HFF-Myc (cell line): ENCODE measurements at places on chromosomes 1 and 21.

GRCh38 chr1:216824511-216824910, 101.3 kb upstream of the ESRRG start:
- DNase-seq, result no peak

GRCh38 chr1:7869136-7869920, 16.5 kb upstream of the UTS2 start:
- no peak for DNase-seq

DNA sequence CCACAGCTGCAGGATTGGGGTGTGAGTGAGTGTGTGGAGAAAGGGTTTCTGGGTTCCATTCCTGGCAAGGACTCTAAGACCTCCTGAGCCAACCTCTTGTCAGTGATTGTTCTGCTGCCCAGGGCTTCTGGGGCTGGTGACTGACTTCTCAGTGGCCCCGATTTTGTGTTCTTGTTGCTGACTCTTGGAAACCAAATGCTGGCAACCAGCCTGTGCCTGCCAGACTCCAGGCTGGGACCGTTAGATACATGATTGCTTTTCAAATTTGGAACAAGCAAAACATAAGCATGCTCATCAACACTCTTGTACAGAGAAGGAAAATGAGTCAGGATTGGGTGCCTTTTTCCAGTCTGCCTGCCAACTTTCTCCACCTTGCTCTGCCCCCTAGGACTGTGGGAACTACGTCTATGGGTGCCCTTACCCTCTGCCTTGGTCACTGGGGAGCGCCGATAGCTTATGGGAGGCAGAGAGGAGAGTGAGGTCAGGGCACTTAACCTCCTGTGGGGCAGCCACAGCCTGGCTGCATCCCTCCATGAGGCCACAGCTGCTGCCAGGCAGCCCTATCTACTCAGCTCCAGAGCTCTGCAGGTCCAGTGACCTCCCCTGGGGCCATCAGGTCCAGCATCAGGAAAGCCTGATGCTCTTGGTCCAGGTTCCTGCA, 39.3 kb upstream of the EPS8L3 start:
- no peak for DNase-seq

DNA sequence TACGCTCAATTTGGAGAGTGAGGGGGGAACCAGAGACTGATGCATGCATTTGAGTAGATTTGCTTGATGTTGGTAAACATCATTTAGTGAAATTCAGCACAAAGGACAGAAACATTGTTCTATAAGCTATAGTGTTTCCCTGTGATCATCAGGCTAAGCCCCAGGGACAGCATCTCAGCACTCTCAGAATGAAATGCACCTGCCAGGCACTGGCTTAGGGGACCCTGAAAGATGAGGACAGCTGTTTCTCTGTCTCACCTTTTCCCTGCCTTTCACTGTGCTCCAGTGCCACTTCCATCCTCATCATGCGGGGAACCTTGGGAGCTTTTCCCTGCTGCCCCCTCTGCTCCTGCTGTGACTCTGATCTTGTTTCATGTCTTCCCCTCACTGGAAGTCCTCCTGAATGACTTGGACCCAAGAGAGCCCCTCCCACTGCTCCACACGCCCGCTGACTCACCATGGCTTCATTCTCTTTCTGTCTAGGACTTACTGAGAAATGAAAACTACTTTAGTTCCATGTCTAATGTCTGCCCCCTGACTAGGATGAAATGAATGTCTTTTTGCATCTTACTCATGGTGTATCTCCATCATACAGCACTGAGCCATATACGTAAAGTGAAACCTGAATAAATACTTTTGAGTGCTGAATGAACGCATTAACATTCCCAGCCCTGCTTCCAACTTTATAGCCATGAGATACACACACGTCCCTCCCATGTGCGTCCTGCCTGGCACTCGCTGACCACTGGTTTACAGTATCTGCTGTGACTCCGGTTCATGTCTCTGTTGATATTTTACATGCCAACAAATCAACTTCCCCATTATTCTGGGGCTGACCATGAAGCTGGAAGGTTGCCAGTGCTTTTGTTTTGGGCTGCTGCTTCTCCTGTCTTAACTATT, 182.0 kb downstream of the PCP4 start:
- DNase-seq, result no peak

DNA sequence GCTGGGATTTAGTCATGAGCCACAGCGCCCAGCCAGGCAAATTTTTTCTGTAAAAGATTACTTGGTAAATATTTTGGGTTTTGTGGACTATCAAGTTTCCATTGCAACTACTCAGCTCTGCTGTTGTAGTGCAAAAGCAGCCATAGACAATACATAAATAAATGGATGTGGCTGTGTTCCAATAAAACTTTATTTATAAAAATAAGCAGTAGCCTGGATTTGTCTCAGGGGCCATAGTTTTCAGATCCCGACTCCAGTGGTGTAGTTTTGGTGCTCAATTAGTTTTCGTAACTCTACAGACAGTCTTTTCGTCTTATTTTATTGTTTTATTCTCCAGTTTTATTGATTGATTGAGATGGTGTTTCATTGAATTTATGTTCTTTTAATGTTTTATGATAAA, 80.1 kb upstream of the IVNS1ABP start:
- no peak for DNase-seq

GRCh38 chr1:54934869-54935268, 45.6 kb upstream of the TMEM61 start:
- DNase-seq, result peak; percentile 85

DNA sequence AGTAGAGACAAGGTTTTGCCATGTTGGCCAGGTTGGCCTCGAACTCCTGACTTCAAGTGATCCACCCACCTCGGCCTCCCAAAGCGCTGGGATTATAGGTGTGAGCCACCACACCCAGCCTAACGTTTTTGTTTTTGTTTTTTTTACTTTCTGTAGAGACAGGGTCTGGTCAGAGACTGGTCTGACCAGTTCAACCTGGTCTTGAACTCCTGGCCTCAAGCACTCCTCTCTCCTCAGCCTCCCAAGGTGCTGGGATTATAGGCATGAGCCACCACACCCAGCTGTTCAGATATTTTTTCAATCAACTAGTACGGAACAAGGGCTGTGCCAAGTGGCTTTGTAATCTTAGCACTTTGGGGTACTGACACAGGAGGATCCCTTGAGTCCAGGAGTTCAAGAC, 209.5 kb downstream of the RERE start:
- no peak for DNase-seq

DNA sequence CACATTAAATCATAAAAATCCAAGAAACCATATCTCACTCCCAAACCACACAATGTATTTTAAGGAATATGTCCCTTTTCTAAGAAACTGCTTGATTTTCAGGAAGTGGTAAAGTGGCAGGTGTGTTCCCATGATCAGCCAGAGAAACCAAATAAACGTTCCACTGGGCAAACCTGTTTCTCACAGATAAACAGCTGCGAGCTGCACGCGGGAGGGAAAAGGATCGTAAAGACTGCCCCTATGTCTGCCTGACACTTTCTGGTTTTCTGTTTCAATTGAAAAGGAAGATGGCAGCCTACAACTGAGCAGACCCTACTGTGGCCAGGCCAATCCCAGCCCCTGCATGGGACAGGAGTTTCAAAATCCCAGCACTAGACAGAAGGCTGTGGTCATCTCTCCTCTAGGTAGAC, 36.6 kb downstream of the HIVEP3 start:
- DNase-seq, result no peak

DNA sequence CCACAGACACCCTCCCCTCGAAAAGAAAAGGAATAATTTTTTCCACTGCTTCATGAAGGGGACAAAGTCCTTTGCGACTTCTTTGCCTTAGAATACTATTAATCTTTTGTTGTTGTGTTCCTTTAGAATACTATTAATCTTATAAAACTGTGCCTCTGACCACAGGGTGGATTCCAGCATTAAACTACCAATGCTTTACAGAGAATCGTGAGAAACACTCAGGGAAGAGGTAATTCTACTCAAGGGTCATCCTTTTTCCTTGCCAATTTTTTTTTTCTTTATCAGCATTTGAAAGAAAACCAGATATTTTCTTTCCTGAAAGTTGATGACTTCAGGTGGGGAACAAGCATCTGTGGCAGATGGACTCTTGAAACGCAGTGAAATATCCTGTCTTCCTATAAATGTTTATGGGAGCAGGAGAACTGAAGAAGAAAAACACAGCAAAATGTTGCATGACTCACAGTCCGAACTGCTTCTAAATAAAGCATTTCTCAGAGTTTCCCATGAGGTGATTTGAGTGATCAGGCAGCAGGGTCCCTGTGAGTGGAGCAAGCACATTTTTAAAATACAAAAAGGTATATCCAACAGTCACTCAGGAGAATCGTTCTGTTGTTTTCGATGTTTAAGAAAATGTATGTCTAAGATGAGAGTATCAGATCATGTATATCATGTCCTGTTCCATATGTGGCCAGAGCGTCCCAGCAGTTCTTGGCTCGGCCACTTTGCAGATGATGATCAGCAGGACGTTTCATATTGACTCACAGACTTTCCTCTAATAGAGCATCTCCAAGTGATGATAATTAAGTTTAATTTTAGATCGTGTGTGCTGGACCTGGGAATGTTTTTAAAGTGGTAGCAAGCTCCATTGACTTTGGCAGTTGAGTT, 154.2 kb upstream of the RUNX1 start:
- no peak for DNase-seq

GRCh38 chr1:9397997-9398526, 105.4 kb downstream of the SPSB1 start:
- DNase-seq, result no peak

- no peak for DNase-seq
Observed at GRCh38 chr1:21355956-21356355, 65.7 kb upstream of the ECE1 start.

GRCh38 chr1:13817906-13818305, 117.9 kb downstream of the PRDM2 start:
- no peak for DNase-seq

GRCh38 chr21:31008355-31008754, 29.9 kb downstream of the KRTAP19-8 start:
- DNase-seq, result no peak

DNA sequence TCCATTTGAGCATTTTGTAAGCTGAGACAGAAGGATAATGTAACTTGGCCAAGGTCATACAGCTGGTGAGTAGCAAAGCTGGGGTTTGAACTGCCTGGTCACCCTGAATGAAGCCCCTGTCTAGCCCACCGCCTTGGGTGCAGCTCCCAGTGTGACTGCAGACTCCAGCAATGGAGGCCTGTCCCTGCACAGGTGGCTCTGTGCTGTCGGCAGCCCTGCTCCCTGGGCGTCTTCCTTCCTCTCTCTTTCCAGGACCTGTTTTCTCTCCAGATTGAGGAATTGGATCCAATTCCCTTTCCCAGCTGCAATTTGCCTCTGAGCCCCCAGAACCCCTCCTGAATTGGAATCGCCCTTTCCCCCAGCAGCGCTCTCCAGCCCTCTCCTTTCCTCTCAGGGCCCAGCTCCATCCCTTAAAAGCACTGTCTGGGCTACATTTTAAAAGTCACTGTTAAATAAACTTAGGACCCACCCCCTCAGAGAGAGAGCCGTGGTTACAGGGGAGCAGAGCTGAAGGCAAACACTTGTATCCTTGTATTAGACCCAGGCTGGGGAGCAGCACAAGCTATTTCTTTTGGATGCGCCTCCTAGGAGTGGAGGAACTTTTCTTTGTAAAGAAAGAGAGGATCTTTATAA, 161.4 kb upstream of the LMO4 start:
- DNase-seq, result no peak

DNA sequence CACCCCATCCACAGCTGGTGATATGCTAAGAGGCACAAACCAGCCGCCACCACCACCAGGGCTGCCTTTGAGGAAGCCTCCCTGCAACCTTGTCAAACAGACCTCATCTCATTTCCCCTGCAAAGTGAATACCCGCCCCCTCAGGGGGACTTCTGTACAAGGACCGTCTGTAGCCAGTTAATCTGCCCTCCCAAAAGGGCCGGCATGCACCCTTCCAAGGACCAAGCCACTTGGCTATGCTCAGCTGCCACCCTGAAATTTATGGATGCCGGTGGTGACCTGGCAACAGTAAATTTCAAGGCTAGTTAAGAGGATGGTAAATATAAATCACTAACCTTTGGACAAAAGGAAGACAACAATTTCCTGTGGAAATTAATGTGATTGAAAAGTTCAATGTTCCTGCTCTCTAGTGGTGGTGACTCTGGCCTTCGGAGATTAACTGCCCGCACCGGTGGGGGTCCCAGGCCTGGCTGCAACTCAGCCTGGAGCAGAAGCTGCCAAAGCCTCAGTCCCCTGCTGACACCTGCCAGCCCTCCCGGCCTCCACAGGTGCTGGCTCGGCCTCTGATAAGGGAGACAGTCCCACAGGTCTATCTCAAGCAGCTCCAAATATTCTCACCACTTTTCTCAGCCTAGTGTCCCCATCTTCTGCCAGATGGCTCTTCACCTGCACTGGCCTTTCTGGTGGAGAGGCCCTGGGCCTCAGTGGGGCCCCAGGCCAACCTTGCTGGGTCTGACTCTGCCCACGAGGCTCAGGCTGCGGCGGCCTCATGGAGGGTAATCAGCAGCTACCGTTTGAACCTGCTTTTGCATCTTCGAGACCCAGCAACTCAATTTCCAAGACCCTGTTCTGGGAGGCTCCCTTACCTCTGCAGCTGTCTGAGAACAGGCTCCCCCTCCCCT, 12.2 kb downstream of the TMEM53 start:
- no peak for DNase-seq

- no peak for DNase-seq
Observed at GRCh38 chr1:201877877-201878401, 10.8 kb upstream of the SHISA4 start.

GRCh38 chr1:240363315-240363714, 248.6 kb downstream of the GREM2 start:
- DNase-seq, result no peak

DNA sequence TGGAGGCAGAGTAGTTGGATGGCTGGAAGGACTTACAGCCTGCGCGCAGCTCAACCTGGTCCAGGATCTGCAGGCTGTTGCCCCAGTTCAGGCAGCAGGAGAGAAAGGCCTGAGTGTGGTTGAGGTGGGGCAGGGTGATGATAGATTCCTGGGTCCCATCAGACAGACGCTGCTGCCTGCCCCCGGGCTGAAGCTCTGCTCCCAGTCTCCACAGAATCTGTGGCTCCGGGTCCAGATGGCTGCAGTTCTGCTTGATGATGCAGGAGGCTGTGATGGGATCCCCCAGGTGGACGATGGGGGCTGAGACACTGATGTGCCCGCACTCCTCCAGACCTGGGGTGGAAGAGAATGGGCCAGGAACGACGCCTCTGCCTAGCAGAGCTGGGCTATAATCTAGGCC, 7.4 kb downstream of the CSF3R start:
- no peak for DNase-seq

DNA sequence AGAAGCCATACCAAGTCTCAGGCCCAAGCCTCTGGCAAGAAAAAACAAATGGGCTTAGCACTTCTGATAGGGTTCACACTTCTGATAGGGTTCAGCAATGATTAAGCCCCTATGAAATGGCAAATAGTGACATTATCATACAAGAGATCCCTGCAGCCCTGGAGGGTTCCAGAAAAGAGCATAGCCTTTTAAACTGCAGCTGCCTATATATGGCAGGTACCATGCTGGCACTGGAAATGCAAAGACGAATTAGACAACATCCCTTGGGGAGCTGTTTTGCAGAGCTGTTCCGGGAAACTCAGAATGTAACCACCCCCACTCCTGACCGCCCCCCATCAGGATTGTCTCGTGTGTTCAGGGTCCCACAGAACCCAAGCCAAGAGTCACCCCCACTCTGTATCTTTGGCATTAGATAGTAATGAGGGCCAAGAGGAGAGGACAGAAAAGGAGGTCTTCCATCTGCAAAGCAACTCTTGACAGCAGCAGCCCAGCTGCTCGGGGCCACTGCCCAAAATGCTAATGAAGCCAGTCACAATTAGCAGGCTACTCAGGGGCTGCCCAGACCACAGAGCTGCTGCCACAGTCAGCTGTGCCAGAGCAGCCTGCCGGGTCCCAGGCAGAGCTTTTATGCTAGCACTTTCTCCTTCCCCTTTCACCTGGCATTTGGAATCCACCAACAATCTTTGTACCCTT, 50.9 kb downstream of the ITPKB start:
- DNase-seq, result no peak
